AML-193 (cell line): ENCODE measurements at places on chromosomes 16 and 17.

GRCh38 chr17:35073991-35074627 is 10.6 kb upstream of the RFFL start:
- DNase-seq = no peak

DNA sequence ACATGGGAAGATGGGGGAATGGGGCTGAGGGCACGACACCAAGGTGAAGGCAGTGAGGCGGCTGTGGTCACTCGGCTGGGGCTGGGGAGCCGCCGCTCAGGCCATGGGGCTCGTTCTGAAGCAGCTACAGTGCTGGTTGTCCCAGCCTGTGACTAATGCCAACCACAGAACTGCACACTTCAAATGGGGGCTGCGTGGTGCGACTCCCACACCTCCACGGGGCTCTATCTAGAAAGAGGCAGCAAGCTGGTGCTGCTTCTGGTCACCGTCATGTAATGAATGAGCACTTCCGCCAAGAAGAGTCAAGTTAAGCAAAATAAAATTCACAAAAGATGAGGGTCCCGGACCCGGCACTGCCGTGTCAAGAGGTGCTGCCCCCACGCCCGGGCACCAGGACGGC is 20.0 kb downstream of the GALNS start:
- DNase-seq = no peak

- no peak for DNase-seq
These were observed 7.1 kb downstream of the FAHD1 start for GRCh38 chr16:1834096-1834495.

DNA sequence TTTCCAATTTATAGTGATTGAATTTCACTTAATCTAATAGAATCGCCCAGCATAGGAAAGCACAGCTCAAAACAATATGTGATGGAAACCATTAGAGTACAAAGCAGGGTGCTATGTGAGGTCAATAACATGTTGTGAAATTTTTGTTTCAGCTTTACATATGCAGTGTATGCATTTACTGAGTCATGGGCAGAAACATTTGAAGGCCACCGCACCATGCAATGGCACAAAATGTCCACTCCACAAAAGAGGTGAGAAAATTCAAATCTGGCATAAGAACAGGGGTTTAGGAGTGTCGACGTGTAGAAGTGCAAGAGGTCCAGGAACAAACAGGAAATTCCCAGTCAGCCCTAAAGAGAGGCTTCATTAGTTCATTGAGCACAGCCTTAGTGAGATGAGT is 131.2 kb downstream of the ANKFN1 start:
- DNase-seq = no peak

DNA sequence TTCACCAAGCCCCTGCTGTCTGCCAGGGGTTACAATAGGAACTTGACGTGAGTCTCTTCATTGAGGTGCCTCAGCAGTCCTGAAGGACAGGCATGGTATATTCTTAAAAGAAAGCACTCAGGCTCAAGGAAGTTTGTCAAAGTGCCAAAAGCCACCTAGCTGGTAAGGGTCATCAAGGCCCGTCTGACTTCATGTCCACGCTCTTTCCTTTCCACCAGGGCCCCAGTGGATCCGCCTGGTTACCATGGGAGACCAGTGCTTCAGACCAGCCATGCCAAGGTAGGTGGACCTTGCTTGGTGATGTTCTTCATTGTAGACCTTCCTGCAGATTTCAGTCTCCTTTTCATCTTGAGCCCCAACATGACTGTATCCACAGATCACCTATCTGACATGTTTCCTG is 27.6 kb upstream of the CCL1 start:
- no peak for DNase-seq

DNA sequence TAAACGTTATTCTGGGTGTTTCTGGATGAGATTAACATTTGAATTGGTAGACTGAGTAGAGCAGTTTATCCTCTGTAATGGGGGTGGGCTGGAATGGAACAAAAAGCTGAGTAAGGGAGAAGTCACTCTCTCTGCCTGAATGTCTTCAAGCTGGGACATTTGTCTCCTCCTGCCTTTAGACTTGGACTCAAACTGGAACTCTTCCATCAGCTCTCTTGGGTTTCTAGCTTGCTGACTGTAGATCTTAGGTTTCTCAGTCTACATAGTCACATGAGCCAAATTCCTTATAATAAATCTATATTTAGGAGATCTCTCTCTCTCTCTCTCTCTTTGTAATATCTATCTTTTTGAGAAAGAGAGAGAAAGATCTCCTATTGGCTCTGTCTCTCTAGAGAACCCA is 553.3 kb upstream of the CDH11 start:
- DNase-seq = no peak

- peak; percentile 94 for DNase-seq
These were observed 687 bp upstream of the NARF start for GRCh38 chr17:82457929-82458178.

DNA sequence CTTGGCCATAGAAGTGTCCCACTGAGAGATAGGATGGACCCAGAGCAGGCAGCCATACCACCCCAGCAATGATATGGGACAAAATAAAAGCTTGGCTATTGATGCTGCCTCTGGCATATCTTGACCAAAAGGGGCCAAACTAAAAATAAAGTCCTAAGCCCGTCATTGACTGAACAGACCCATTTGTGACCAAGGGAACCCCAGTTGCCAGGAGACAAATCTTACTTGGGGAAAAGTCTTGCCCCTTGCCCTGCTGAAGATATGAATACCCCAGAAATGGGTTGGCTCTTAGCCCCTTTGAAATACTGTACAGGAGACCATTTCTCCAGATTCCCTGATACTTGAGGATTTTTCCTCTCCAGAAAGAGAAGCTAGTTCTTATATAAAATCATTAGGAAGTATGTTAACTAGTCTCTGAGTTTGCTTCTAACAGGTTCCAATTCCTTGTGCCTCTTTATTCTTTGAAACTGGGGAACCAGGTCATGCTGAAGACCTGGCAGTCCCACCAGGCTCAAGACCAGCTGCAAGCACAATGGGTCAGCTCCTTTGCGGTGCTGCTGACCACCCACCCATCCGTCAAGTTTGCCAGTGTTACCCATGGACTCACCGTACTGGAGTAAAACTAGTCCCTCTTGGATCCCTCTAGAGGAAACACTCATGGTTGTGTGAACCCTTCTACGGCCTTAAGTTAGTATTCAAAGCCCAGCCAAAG is 31.0 kb upstream of the LCMT1 start:
- DNase-seq = no peak

GRCh38 chr17:54902611-54903010 is 2.0 kb downstream of the TOM1L1 start:
- DNase-seq = no peak

DNA sequence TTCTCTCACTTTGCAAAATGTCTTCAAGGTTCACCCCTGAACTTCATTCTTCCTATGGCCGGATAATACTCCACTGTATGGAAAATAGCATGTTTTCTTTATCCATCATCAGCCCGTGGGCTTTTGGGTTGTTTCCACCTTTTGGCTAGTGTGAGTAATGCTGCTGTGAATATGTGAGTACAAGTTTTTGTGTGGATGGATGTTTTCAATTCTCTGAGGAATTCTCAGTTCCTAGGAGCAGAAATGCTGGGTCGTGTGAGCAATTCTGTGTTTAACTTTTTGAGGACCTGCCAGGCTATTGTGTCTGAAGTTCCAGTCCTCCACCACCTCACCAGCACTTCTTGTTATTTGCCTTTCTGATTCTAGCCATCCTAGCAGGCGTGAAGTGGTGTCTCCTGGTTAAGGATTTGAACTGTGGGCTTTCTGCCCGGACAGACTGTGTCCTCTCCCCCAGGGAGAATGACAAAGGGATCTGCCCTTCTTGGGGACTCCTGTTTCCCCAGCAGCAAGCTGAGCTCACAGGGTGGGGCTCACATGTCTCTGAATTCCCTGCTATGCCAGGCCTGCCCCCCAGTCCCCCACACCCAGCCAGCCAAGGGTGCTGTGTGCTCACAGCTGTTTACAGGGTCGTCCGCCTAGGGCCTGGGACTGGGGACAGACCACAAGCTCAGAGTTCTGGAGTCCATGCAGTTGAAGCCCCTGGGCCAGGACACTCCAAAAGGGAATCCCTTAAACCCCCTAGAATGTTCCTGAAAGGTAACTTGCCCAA is 92.2 kb upstream of the CIBAR2 start:
- DNase-seq = no peak

GRCh38 chr16:58518083-58518979 is 3.0 kb downstream of the SETD6 start:
- no peak for DNase-seq

GRCh38 chr16:62363501-62363900 is 327.3 kb upstream of the CDH8 start:
- DNase-seq = no peak

DNA sequence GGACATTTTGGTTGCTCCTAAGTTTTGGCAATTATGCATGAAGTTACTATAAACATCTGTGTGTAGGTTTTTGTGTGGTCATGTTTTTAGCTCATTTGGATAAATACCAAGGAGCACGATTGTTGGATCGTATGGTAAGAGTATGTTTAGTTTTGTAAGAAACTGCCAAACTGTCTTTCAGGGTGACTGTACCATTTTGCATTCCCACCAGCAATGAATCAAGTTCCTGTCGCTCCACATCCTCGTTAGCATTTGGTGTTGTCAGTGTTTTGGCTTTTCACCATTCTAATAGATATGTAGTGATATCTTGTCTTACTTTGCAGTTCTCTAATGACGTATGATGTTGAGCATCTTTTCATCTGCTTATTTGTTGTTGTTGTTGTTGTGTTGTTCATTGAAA is 20.2 kb downstream of the TENT4B start:
- DNase-seq = no peak

DNA sequence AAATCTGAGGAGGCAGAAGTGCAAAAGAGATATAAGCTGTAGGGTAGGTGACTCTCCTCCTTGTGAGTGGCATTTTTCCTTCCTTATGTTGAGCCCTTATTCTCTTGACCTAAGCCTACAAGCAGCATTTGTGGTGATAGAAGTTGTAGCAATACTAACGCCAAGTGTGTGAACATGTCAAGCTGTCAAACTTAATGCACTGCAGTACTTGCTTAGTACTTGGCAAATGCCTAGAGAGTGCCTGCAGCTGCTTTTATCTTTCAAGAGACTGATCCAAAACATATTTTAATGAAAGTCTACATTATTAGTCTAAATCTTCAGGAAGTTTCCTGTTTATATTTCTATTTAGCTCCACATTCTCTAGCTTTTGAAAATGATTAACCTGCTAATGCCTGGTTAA is 83.2 kb downstream of the CNTNAP4 start:
- no peak for DNase-seq

DNA sequence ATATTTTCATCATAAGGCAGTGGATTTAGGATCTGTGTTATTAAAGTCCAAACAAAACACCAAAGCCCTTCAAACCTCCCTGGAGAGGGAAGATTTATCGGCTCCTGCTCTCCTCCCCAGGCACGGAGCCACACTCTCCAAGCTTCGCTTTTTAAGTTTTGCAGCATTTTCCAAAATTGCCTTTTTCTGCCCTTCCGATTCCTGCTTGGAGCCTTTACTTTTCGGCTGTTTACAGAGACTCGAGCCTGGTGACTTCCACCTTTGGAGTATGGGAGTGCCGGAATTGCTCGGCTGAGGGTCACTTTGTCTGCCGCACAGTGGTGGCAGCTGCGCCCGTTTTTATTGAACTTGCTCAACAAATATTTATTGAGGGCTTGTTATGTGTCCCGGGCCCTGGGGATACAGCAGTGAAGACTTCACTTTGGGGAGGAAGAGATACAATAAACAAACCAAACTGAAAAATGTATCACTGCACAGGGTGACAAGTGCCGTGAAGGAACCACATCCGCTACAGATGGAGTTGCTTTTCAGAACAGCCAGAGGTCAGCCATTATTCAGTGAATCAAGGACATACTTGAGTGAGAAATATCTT is 185.5 kb downstream of the NTN1 start:
- DNase-seq = no peak

- DNase-seq = no peak
These were observed 9.7 kb downstream of the PHKB start for GRCh38 chr16:47470810-47471209.

DNA sequence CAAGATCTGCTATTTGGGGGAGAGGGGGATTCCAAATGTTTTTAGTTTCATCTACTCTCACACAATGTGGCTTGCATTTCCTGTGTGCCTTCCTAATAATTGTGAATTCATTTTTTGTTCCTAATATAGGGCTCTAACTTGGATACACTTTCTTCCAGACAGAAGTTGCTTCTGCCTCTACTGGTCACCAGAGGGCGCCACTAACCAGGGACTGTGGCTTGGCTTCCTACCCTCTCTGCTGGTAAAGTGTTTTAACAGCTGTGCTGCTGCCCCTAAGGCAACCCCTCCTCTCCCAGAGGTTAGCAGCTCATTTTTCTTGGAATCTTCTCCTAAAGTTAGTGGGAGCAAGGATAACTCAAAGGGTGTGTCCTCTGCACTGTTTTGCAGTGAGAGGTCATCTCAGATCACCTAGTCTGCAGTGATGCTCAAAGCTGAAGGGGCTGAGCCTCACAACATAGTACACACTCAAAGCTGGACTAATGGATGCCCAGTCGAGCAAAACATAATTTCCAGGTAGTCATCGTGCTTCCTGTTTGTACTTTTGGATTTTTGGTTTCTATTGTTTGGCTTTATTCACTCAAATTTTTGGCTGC is 5.0 kb upstream of the PRSS54 start:
- DNase-seq = peak; percentile 53

GRCh38 chr17:78717431-78717980 is 64.6 kb downstream of the CYTH1 start:
- no peak for DNase-seq

GRCh38 chr16:11526655-11527350 is 59.9 kb downstream of the LITAF start:
- no peak for DNase-seq

GRCh38 chr17:50482516-50482915 is 3.9 kb downstream of the RSAD1 start:
- DNase-seq = peak; percentile 88

GRCh38 chr16:67302076-67302475 is 22.7 kb downstream of the PLEKHG4 start:
- no peak for DNase-seq

DNA sequence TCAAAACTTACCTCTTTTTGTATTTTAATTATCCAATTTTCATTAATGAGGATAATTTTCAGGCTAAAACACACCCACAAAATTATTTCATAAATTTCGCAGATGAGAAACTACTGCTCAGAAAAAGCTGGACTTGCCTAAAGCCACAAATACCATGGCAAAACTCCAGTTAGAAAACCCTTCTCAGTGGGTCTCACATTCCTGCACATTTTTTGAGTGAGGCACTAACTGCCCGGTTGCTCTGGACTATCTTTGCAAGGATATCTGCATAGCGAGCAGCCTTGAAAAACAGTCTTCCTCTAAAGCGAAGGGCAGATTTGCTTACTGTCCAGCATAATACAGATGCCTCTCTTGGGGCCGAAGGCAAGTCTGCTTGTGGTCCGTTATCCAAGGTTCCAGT is 9.8 kb downstream of the MPHOSPH6 start:
- DNase-seq = no peak

- peak; percentile 100 for DNase-seq
These were observed at the start of gene PSMB3 for GRCh38 chr17:38752308-38753070. TSS of gene PSMB3 (plus strand) at chr17:38752741. CDS start at chr17:38752827, 86 bp downstream.

DNA sequence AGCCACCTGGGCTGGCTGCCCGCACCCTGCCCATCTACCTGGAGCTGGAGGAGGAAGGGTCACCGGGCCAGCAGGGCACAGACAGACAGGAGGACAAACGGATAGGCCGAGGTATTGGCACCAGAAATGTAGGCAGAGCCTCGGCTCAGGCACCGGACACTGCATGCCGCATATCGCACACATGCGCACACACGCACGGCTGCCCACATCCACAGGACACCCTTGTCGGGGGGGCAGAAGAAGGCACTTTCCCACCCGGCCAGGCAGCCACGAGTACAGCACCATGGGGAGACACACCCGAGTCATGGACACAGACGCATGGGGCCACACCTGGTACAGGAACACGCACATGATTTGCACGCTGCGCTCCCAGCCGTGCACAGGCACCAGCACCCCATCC is 14.5 kb downstream of the CASKIN1 start:
- DNase-seq = no peak
